HCT116 (cell line): ENCODE measurements at places on chromosomes 5 and 9.
A peak's percentile ranks its signal among the peaks of the same experiment; 100 is the strongest.

DNA sequence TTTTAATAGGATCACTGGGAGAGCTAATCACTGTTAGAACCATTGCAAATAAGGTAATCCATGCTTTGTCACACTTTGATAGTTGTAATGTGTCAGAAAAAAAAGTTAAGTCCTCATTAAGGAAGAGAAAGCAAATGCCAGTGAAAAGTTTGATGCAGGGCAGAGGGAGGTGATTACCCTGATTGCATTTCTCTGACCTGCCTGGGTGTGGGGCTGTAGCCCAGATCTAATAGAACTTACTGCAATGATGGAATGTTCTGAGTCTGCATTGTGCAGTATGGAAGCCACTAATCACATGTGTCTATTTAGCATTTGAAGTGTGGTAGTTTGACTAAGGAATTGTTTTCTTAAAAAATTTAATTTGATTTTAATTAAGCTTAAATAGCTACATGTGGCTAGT, 202.7 kb downstream of the ATP10B start:
- DNase-seq = no peak

DNA sequence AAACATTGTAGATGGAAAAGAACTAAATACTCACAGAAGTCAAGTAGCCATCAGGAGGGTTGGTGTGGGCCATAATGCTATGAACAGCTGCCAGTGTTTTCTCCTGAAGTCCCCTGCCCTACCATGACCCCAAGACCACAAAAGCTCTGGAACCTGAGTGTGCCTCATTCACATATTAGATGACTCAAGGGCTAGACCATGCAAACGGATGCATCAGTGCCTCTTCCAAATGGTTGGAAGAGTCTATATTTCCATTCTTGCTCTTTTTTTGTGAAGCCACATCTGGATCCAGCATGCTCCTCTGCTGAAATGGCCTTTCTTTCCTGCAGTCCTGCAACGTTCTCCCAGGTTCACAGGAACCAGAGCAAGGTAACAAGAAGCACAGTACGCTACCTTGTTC, 136.6 kb upstream of the EPB41L4A start:
- no peak for DNase-seq

DNA sequence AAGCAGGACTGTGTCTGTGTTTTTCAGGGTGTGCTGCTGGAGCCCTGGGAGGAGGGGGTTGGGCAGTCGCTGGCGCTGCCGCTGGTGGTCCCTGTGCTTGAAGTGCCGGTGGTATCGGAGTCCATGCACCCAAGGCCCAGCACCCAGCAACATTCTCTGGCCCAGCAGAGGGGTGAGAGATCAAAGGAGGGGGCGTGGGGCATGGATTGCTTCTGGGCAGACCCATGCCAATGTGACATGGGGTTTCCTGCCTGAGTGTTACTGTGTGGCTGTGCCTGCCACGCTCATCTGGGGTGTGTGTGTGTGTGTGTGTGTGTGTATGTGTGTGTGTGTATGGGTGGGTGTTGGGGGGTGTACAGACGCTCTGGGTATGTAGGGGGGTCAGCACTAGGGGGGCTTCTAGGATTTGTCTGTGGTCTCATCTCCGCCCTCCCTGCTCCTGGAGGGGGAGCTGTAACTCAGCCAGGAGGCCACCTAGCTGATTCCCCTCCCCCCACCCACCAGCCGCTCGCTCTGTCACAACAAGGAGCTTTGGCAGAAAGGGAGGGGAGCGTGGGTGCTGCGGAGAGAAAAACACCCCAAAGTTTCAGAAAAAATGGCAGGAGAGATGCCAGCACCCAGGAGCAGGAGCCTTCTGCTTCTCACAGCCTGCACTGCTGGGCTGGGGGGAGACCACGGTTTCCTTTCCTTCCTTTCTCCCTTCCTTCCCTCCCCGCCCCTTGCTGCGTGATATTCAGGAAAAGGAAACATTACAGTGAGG, 35.9 kb upstream of the HSPA9 start:
- DNase-seq = no peak

GRCh38 chr5:168654211-168654721, 75.1 kb upstream of the PANK3 start:
- DNase-seq = no peak

DNA sequence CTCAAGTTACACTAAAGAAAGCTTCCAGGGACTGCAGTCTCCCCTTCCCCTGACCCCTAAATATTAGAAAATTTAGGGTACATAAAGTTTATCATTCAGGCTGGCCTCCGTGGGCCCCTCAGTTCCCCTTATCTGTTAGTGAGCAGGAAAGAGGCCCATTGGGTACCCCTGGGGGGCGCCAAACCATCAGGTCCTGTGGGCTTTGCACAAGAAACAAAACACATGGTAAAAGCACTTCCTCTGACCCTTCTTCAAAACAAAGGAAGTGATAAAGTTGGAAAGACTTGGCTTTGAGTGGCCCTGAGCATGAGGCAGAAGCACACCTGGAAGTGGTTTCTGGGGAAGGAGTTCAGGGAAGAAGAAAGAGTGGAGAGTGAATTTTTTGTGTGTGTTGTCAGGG, 213.0 kb downstream of the SMARCA2 start:
- no peak for DNase-seq

- DNase-seq = peak; percentile 54
These were observed 83.9 kb upstream of the GRAMD2B start for GRCh38 chr5:126339215-126339805.

GRCh38 chr5:74482990-74483389, 157.5 kb downstream of the ENC1 start:
- DNase-seq = no peak

DNA sequence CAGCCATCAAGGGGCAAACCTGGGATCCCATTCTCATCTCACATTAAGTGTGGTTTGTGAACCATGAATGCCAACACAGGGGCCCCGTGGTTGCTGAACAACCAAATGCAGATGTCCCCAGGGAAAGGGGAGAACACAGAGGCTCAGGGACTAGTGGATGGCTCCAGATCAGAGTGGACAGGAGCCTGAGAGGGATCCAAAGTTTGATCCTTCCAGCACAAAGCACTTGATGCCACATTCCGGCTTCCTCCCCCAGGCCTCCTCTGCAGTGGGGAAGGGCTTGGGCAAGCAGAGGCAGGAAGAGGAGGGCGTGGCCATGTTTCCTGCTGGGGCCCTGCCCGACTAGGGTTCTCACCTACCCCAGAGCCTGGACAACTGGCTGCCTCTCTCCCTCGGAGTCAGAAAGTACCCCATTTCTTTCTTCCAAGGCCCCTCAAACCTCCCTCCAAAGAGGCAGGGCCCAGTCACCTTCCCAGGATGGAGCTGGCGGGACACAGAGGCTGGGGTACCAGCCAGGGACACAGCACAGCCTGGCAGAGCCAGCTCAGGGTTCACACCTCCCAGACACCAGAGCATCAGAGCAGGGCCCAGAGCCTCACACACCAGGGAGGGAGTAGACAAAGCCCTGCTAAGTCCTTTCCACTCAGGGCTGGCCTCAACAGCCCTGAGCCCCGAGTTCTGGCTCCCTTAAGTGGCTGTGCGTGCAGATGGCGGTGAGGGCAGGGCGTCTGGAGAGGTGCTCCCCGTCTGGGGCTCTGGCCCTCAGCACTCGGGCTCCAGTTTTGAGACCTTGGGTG, 4.3 kb upstream of the RNF44 start:
- no peak for DNase-seq

DNA sequence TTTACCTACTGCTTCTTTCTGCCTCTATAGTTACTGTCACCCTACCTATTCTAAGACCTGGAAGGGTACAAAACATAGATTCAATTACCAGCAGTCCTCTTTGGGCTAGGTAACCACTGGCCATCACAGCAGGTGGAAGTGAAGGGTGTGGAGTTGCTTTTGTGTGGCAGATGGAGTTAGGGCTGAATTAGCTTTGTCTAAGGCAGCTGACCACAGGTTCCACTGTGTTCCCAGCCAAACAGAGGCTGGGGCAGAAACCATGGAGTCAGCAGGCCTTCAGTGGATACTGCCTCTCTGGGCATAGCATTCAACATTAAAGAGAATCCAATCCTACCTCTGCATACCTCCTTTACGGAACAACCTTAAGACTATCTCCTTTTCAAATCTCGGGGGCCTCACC, 254.2 kb downstream of the RFX3 start:
- DNase-seq = no peak

- no peak for DNase-seq
These were observed 331.9 kb downstream of the SPOCK1 start for GRCh38 chr5:137167187-137167586.

GRCh38 chr5:147930769-147931168, 24.4 kb upstream of the C5orf46 start:
- DNase-seq = no peak

DNA sequence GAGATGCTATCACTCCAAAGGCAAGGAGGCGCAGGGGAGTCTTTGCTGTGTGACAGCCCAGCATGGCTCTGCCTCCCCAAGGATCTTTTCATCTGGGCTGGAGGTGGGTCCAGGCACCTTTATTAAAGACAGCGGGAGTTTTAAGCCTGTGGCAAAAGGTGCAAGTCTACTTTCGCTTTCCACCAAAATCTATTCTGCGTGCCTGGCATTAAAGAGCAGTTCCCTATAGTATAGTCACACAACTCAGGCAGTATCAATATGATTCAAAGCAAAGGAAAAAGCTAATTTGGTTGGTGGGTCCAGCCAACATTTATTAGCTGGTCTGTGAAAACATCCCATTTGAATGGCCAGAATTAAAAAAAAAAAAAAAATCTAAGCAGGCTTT, 398.7 kb downstream of the EBF1 start:
- no peak for DNase-seq

GRCh38 chr5:102771435-102771834, 16.3 kb downstream of the PAM start:
- no peak for DNase-seq

DNA sequence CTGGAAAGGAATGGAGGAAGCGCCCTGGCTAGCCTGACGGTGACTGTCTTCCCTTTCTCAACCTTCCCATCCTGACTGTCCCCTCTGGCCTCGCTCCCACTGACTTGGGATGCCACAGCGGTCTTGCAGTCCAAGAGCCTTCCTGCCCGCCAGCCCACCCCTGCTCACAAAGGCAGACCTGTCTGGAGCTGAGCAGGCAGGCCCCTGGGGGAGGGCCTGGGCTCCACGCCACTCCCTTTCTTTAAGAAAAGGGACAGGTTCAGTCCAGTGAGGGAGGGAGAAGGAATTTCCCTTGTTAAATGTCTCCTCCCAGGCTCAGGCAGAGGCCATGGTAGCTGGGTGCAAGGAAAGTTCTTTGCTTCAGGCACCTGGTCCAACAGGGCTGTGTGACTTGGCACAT, 18.1 kb downstream of the FGF1 start:
- DNase-seq = no peak

GRCh38 chr5:166595274-166595951, 1696.0 kb upstream of the WWC1 start:
- DNase-seq = no peak

DNA sequence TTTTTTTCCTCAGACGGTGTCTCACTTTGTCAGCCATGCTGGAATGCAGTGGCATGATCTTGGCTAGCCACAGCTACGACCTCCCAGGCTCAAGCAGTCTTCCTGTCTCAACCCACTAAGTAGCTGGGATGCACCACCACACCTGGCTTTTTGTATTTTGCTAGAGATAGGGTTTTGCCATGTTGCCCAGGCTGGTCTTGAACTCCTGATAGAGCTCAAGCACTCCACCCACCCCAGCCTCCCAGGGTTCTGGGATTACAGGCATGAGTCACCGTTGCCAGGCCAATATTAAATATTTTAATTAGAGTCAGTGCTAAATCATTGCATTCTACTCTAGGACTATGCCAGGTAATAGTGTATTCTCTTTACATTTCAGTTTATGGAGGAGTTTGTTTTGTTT, 41.5 kb downstream of the UBE2R2 start:
- no peak for DNase-seq

GRCh38 chr9:89366711-89367110, 48.4 kb downstream of the SECISBP2 start:
- DNase-seq = no peak

DNA sequence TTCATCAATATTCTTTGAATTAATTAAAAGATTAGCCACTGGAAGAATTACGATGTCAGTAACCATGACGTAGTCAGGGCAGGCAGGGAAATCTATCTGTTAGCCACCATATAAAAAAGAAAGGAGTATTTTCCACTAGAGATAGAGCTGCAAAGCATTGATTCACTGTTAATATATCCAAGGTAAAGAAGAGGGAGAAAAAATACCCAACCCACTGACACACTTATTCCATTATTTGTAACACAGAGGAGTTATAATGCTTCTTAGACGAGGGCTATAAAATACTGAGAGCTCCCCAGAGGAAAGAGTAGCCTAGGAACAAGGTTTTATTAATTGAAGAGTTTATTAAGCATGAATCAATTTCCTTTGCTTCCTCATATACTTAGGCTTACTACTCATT, 382.2 kb upstream of the CDH6 start:
- DNase-seq = no peak
